Left renal cortex interstitium (tissue), 4 donors: ENCODE measurements at places on chromosomes 1 and 21. TPM values are rescaled to one million over a fixed set of nuclear protein-coding genes. Genes with fewer than 3 reads are reported as not detected.

The FCRLA gene
- 0.14 TPM for polyA plus RNA-seq

- no peak for DNase-seq
Measured at GRCh38 chr1:67711855-67712212, 26.8 kb downstream of the GADD45A start.

GRCh38 chr1:213124590-213124989 is 73.5 kb downstream of the RPS6KC1 start:
- no peak for DNase-seq

- peak; percentile 44 for DNase-seq
Measured at GRCh38 chr1:28602536-28603439, 10.7 kb downstream of the RAB42 start.

The ACKR1 gene
- polyA plus RNA-seq: not detected

DNA sequence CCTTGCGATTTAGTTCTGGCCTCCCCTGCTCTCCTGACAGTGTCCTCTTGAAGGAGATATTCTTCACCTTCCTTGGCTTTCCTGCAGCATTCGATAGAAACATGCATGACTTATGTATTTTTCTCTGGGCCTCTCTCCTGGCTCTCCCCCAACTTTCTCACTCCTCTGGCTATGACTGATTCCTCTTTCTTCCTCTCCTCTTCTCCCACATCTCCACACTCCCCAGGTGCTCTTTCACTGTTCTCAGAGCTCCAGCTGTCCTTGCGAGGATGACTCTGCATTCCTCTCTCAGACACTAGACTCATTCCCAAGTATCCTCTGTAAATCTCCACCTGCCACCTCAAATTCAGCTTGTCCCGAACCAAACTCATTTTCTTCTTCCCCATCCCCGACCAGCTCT is 18.0 kb downstream of the LRRC42 start:
- no peak for DNase-seq

DNA sequence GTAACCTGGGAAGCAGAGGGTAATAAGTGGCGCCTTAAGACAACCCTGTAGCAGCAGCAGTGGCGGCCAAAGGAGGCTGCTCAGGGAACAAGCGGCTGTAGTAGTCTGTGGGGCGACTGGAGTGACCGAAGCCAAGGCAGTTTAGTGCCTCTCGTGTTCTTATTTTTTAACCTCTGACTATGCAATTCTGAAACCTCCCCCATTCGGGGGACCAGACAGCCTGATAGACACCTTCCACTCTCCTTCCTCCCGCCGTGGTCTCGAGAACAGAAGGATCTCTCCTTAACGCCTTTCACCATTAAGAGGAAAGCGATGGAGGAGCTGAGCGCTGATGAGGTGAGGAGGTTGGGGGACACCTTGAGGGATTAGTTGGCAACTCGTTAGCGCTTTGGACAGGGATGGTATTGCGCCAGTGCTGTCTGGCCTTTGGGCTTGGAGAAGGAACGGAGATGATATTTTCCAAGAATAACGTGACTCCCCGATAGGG is 644 bp downstream of the UBE4B start:
- no peak for DNase-seq

The CGN gene
- 53.4 TPM for polyA plus RNA-seq

GRCh38 chr1:162840250-162840839 is 20.6 kb downstream of the CCDC190 start:
- DNase-seq: no peak

DNA sequence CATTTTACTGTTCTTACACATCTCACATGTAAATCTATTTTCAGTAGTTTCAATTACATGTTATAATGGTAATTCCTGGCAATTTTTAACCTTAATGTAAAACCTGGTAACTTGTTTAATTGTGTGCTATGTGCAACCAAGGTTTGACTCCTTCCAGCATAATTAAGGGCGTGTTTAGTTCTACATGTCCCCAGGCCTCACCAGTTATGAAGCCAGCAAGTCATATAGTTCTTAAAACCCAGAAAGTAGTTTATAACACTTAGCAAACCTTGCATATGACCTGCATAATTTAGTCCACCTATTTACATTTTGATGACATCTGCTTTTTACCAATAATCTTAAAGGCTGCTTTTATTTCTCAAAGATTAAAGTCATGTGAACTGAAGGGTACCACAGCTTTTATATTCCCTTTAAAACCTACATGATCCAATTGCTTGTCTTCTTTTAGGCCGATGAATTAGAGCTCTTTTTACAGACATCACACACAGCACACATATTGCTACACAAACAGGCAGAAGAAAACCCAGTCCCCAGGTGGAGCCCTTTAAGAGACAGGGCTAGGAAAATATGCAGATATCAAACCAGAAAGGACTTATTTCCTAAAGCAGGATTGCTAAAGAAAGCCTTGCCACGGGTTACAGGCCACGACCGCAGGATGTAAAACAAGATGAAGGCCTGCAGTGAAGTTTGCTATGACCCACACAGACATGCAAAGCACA is 23.2 kb upstream of the SYCP1 start:
- no peak for DNase-seq

DNA sequence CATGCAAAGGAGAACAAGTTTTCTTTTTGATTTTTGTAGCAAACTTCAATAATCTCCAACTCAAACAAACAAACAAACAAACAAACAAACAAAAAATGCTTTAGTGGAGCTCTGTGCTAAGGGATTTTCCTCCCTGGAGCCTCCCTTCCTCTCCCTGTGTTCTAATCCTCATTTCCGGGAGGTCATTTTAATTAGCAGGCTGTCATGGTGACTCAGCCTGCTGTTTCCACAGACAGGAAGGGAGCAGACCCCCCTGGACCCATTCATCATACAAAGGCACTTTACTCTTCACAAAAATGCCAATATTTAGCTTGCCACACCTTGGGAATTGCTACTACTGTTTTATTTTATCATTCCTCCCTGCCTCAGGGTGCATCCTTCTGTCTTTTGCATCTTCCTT is 61.0 kb upstream of the SPATA6 start:
- no peak for DNase-seq

DNA sequence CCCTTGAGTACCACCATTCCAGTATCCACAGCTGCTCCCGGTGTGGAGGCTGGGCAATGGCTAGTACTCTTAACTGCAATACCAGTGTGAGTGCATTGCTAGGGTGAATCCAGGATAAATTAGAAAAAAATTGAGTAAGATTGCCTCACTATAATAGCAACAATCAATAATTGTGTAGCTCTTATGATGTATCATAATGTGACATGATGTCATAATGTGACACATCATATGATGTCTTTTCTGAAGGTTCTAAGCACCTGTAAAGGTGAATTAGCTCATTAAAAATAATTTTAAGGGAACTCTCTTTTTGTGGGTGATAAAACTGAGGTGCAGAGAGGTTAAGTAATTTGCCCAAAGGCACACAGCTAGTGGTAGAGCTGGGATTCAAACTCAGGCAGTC is 424.4 kb downstream of the HLX start:
- no peak for DNase-seq

The CFAP74 gene
- polyA plus RNA-seq: 0.68 TPM

DNA sequence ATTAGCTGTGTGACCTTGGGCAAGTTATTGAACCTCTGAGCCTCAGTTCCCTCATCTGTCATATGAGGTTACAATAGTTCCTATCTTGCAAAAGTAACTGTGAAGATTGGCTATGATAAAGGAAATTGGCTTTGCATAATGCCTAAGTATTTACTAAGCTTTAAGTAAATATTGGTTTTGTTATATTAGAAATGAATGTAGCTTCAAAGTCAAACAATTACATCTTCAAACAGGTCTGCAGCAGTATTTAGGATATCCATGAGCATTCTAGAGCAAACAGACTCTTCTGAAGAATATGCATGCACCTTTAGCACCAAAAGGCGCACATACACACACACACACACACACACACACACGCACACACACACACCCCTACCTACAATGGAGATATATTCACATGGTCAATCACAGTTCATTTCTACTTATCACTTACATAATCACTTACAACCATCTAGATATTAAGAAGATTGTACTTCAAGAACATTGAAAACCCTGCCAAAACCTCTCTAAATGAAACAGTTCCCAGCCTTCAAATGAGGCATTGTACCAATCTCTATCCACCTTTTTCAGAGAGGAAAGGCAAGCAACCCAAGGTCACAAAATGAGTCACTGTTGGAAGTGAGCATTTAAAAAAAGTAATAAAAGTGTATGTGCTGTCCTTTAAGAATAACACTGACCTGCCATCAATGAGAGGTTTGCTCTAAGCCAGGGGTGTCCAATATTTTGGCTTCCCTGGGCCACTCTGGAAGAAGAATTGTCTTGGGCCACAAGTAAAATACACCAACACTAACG is 13.4 kb upstream of the FAM43B start:
- DNase-seq: no peak

The IGSF3 gene
- 29.4 TPM for polyA plus RNA-seq

The FNDC5 gene
- polyA plus RNA-seq: 69.7 TPM

DNA sequence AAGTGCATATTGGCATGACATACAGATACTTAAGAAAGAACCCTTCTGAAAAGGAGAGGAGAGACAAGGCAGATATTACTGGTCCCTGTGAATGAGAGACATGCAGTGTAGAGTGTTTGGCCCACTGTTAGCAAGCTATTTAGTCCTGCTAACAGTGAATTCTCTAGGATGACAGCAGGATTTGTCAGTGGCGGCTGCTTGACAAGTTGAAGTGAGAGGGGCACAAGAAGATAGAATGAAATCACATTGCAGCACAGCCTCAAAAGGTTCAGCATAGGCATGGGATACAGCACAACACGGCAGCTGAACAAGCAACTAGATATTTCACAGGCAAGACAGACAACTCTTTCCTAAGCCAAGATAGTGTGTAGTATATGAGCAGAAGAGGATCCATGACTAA is 407.9 kb downstream of the PLA2G4A start:
- no peak for DNase-seq

GRCh38 chr1:63836830-63837229 is 63.0 kb downstream of the ROR1 start:
- no peak for DNase-seq

The C1QTNF12 gene
- polyA plus RNA-seq: 7.2 TPM

- DNase-seq: no peak
Measured at GRCh38 chr1:3190256-3191041, 121.4 kb downstream of the PRDM16 start.

The LRRC71 gene
- polyA plus RNA-seq: 0.66 TPM

The GBP1 gene
- 13.0 TPM for polyA plus RNA-seq

The KIAA0040 gene
- 15.0 TPM for polyA plus RNA-seq

GRCh38 chr1:162838863-162839262 is 22.1 kb downstream of the CCDC190 start:
- no peak for DNase-seq

The NBPF11 gene
- polyA plus RNA-seq: 30.0 TPM

The SLC35E2B gene
- 91.5 TPM for polyA plus RNA-seq

GRCh38 chr1:75677443-75677842 is 47.1 kb upstream of the ACADM start:
- no peak for DNase-seq

DNA sequence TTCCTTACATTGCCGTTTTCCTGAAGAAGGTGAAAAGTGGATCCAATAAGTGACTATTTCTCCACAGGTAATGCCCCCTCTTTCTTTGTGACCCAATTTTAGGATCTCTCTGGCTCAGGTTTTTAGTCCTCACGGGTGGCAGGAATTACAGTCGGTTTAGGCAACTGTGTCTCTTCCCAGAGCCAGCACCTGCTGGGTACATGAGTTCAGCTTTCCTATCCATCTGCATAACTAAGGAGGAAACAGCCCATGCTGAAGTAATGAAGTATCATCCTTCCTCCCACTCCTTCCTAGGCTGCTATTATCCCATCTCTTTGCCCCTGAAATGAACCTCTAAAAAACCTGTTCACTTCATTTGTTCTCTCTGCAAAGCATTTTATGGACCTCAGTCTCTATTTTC is 544.6 kb downstream of the NEGR1 start:
- no peak for DNase-seq

The TFF2 gene
- 0.19 TPM for polyA plus RNA-seq

The GBP4 gene
- 8.0 TPM for polyA plus RNA-seq

The POLR3GL gene
- polyA plus RNA-seq: 34.8 TPM

The ZNF697 gene
- polyA plus RNA-seq: 20.8 TPM

GRCh38 chr1:24589200-24589599 is 33.3 kb downstream of the NCMAP start:
- DNase-seq: no peak

GRCh38 chr1:3470650-3471355 is 16.3 kb downstream of the ARHGEF16 start:
- DNase-seq: no peak

- no peak for DNase-seq
Measured at GRCh38 chr1:245894843-245895242, 612.2 kb downstream of the SMYD3 start.

DNA sequence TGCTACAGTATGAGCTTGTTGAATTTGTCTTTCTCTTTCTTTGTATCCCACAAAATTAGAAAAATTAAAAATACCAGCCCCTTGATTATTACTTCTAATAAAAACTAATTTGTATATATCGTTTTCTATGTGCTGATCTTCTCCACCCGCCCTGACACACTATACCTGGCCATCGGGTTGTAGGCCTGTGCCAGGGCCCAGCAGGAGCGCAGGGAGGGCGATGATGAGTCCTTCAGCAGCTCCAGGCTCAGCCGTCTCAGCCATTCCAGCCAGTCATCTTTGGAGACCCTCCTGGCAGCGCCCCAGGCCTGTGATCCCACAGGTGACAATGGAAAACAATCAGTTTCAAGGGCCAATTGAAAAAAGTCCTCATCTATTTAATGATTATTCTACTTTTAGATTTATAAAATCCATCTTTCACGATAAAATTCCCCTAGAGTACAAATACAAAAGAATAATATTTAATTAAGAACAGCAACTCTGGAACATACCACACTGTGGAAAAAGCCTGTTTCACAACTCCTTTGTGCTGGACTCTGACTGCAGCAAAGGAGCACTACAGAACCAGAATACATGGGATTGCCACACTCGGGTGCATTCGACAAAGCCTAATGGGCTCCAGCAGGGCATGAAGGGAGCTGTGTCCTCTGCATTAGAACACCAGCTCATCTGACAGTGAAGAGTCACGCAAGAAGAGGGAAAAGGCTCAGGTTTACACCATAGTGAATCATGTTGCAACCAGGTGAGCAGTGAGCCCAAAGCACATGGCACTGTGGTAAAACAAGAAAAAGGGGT is 15.4 kb downstream of the ANGPTL7 start:
- DNase-seq: no peak

GRCh38 chr1:189550498-189550897 is 927.2 kb downstream of the BRINP3 start:
- DNase-seq: no peak

The PPM1J gene
- 1.1 TPM for polyA plus RNA-seq

GRCh38 chr1:9201401-9202239 is 33.0 kb upstream of the H6PD start:
- DNase-seq: no peak

The GPR61 gene
- 1.0 TPM for polyA plus RNA-seq
